ENCODE measurements at places on chromosomes 3 and 15. TPM values are rescaled to one million over a fixed set of nuclear protein-coding genes. Genes with fewer than 3 reads are reported as not detected.

- no peak for DNase-seq
Measured at GRCh38 chr3:183449391-183449790, 21.0 kb upstream of the MCF2L2 start.

DNA sequence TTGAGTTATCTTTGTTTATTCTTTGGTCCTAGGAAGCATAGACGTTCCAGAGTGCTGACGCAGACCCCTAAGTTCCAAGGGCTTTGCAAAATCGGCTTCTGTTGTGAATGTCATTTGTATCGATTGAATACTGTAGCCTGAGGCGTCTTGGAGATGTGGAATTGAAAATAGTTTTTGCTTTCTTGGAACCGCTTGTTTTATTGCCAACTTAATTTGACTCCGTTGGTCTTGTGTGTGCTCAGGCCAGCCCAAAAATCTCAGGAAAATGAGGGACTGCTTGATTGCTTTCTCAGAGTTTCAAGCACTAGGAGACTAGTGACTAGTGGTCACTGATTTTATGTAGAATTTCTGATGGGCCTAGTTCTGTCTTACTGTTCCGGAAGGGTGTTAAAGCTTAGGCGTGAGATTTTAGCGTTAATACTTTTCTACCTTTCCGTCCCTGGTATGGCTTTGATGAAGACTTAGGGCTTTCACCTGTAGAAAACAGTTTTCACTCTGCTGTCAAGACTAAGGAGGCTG is 263 bp upstream of the UTS2B start:
- no peak for DNase-seq

- DNase-seq = no peak
Measured at GRCh38 chr15:94352636-94353487, 121.5 kb downstream of the MCTP2 start.

- no peak for DNase-seq
Measured at GRCh38 chr15:32833379-32833821, 115.6 kb downstream of the GREM1 start.

DNA sequence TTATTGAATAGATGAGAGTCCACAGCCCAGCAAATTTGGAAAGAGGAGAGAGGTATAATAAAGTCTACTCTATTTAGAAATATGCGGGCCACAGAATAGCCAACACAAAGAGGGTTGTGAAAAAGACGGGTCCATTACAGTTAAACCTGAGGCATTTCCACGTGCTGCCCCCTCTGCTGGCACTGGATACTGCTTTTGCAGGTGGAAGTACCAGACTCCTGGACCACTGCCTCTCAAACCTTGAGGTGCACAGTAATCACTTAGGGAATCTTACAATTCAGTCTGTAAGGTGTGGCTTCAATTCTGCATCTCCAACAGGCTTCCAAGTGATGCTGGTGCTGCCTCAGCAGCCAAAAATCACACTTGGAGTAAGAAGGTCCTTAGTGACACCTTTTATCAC is 3.0 kb upstream of the TFDP2 start:
- no peak for DNase-seq

DNA sequence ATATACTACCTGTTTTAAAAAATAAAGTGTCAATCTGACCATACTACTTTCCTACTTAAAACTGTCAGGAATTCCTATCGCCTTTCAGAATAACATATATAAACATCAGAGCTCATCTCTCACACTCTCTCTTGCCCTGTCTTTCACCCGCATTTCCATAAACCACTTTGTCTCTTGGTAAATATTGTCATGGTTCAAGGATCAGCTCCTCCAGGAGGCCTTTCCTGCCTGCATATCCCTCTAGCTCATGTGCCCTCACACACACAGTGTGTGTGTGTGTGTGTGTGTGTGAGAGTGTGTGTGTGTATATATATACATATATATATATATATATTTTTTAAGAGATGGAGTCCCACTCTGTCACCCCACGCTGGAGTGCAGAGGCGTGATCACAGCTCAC is 6.7 kb downstream of the SUMF1 start:
- DNase-seq = no peak

DNA sequence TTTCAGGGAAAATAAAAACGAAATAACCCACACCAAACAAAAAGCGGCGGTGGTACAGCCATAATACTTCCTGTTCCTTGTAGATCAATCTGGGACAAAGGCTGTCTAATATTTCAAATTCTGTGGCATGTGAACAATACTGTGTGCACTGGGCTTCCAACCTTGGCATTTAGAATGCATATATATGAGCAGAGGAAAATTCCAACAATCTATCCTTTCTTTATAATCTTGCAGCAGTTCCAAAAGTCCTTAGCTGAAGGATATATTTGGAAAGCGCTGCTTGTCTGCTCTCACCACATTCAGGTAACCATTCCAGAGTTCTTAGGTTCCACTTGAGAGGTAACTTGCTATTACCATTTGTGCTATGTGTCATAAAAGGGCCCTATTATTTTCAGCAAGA is 231.8 kb downstream of the RBMS3 start:
- no peak for DNase-seq

DNA sequence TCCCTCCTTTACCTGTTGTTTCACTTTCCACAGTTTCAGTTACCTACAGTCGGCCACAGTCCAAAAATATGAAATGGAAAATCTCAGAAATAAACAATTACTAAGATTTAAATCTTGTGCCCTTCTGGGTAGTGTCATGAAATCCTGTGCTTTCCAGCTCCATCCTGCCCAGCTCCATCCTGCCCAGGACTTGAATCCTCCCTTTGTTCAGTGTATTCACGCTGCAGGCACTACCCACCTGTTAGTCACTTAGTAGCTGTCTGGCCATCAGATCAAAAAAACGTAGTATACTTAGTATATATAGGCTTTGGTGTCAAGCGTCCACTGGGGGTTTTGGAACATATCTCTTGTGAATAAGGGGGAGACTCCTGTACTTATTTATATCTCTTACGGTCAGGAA is 329.0 kb upstream of the SEMA6D start:
- no peak for DNase-seq

DNA sequence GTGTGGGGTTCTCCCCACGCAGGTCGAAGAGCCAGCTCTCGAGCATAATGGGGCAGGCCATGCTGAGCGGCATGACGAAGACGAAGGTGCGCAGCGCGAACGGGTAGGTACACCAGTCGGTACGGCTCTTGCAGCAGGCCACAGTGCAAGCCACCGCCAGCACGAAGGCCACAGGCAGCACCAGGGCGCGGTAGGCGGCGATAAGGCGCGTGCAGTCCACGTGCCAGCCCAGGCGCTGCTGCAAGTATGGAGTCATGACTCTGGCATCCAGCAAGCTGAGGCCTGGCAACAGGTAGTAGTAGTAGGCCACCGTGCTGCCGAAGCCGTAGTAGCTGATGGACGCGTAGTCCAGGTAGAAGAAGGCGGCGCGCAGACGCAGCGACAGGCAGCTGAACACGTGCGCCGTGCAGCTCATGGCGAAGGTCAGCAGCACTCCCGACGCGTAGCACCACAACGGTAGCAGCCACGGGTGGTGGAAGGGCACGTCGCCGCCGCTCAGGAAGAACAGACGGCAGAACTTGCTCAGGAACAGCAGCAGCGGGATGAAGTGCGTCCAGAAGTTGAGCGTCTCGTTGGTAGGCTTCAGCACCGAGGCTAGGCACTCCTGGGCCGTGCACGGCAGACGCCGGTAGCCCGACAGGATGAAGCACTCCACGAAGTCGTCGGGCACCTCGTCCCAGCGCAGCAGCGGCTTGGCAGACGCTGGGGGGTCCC is 797 bp downstream of the PAQR9 start:
- DNase-seq = no peak

Gene ARL14
- not detected for total RNA-seq

Gene EBLN2
- total RNA-seq = 11.1 TPM

Gene SMCO1
- total RNA-seq = not detected

Gene NRROS
- total RNA-seq = 1.2 TPM

Gene ANKRD34C
- not detected for total RNA-seq

Gene CELSR3
- 34.5 TPM for total RNA-seq

Gene DUOX2
- total RNA-seq = not detected

Gene UCN2
- not detected for total RNA-seq

Gene MESP1
- total RNA-seq = 1.6 TPM

Measured in occipital lobe (tissue), 3 donors.